ENCODE measurements at places on chromosomes 5 and 9.

DNA sequence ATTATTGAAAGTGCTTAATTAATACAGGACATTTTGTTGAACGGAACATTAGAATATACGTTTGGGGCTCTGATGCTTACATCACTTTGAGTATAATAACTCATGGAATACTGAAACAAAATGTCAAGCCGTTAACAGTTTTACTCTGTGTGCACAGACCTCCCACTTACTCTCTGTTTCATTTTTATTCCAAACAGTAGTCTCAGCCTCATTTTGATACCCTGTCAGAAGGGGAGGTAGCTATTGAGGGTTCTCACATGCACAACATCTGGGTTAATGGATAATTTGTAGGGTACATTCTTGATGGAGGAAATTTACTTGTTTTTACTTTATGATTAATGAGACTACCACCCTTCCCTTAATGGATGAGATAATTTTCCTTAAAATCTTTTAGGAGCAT lies 59.0 kb downstream of the SCAMP1 start:
- DNase-seq: no peak

DNA sequence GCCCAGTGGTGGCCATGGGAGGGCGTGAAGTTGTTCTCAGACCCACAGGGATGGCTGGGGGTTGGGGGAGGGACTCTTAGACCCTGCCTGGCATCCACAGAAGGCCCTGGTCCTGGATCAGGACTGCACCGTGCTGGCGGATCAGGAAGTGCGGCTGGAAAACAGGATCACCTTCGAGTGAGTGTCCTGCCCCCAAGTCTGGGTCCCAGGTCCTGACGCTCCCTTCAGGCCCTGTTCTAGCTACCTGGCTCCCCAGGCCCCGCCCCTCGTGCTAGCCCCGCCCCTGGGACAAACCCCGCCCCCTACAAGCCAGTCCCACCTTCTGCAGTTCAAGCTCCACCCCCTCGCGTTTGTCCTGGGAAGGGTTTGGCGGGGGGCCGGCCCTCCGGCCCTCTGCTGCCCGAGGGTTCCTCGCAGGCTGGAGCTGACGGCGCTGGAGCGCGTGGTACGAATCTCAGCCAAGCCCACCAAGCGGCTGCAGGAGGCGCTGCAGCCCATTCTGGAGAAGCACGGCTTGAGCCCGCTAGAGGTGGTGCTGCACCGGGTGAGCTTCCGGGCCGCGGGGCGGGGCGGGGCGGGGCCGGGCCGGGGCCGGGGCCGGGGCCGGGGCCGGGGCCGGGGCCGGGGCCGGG lies 12.9 kb downstream of the RGS14 start:
- peak; percentile 74 for DNase-seq

GRCh38 chr9:108874058-108874788 lies 12.2 kb downstream of the ACTL7A start:
- DNase-seq: no peak

GRCh38 chr5:2602451-2603271 lies 148.8 kb downstream of the IRX2 start:
- DNase-seq: no peak

GRCh38 chr9:98191671-98192502 lies 550 bp downstream of the CORO2A start:
- DNase-seq: peak; percentile 52

GRCh38 chr5:143653256-143653655 lies 158.7 kb upstream of the HMHB1 start:
- DNase-seq: peak; percentile 4
